Amniotic stem cell (primary cell): ENCODE measurements at places on chromosomes 7 and 10.

DNA sequence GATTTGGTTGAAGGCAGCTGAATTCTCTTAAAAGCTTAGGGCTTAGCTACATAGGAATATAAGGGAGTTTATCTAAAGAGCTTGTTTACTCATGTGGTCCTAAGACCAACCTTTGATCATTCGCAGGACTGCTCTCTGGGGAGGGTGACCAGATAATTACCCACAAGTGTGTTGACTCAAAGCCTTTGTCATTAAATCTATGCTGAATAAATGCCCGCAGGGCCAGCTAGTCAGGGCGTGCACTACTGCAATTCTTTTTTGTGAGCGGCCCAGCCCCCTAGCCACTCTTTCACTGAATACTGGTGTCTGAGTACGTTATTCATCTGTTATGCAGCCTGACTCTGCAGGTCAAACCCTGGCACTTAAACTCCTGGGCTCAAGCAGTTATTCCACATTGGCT lies 69.6 kb downstream of the AKAP9 start:
- no peak for DNase-seq

DNA sequence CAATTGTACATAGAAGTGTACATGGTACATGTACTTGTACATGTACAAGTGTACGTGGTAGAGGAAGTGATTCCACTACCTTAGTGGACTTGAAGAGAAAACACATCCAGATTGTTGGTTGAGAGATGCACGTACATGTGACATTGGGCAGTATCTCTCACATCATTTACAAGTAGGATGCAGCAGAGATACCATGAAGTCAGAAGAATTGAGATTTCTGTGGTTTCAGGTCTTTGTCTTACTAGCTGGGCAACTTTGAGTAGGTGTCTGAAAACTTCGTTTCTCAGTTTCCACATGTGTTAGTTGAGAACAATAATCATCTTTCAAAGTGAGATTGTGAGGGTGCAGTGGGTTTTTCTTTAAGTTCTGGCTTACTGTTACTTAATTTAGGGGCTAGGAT lies 21.5 kb downstream of the CLDN12 start:
- no peak for DNase-seq

DNA sequence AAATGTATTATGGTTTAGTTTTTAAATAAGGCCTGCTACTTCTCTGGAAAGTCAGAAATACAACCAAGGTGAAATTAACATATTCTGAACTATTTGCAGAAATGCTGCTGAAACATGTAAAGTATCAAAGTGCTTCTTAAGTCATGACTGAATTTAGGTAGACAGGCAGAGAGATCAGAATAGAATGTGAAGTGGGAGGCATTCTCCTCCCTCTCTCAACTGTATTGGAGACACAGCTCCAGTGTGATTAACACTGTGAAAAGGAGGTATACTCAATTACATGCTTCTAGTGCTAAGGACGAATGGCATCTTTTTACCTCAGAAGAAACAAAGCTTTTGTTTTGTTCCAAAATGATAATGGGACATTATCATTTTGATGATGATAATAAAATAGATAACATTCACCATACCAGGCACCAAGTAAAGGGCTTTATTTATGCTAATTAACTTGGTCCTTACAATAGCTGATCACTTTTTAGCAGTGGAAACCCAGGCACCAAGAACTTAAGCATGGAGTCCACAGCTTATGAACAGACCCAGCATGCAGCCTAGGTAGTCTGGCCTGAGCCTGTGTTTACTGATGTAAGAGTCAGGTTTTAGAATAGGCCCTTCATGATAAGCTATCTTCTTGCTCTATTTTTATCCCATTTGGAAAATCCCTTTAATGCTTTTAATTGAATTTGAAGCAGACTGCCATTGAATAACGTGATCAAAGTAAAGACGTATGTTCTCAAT lies 26.0 kb downstream of the PPP1R9A start:
- DNase-seq = no peak

DNA sequence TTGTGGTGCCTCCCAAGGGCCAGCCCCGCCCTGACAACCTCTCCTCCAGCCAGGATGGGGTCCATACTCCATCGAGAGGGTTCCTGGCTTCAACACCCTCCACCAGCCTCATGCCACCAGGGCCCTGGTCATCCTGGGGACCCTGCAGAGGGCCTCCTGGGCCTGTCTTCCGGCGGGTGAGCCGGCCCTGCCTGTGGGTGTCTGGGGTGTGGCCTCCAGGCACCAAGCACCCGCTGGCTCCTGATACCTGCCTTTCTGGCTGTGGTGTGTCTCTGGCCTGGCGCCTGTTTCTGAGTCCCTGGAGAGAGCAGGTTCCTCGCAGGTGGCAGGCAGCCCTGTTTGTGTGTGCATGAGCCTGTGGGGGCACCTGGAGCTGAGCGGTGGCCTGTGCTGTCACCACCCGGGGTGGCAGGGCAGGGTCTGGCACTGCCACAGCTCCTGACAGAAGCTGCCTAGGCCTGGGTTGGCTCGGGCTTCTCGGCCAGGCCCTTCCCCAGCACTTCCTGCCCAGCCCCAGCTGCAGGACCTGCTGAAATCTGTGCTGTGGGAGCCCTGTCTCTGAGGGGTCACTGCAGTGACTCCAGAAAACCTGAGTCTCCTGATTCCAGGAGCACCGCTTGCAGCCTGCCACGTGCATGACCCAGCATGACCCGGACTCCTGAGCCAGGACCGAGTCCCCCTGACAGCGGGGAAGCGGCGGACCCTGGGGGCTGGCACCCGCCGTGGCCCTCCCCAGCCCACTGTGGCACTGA lies 18.4 kb downstream of the ADAM8 start:
- DNase-seq = no peak

DNA sequence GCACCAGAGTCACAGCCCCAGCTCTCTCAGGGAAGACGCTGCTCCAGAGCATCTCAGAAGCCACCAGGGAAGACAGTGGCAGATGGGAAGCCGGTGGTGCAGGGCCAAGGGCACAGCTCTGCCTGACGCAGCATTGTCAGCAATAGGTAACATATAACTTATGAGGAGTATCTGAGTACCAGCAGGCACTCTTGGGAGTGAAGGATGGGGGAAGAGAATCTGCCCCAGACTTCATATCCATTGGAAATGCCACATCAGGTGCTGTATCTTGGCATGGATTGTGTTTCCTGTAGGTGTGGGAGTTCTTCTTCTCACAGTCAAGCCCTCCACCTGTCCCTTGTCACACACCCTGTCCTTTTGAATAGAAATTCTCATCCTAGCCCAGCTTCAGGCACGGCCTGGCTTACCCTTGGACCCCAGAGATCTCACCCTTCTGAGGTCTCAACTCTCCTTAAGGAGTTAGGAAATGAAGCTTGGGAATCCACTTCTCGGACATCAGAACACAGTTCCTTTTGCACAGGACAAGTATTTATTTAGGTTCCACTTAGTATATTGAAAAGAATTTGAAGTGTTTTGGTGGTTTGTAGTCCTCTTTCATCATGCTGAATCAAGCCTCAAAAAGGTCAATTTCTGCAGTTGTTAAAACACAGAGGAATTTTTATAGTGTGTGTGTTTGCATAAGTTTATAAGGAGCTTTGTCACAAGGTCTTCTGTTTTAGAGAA lies 9.9 kb downstream of the EPDR1 start:
- no peak for DNase-seq

- DNase-seq = no peak
Observed at GRCh38 chr7:72028267-72028666, 383.9 kb downstream of the CALN1 start.

DNA sequence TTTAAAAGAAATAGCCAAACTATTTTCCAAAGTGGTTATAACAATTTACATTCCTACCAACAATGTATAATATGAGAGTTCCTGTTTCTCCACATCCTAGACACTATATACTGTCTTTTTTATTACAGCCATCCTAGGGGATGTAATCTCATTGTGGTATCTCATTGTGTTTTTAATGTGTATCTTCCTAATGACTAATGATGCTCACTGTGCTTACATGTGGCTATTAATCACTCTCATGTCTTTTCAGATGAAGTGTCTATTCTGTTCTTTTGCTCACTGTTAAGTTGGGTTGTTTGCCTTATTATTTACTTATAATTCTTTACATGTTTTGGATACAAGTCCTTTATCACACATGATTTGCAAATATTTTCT lies 71.8 kb downstream of the ZNF438 start:
- no peak for DNase-seq

DNA sequence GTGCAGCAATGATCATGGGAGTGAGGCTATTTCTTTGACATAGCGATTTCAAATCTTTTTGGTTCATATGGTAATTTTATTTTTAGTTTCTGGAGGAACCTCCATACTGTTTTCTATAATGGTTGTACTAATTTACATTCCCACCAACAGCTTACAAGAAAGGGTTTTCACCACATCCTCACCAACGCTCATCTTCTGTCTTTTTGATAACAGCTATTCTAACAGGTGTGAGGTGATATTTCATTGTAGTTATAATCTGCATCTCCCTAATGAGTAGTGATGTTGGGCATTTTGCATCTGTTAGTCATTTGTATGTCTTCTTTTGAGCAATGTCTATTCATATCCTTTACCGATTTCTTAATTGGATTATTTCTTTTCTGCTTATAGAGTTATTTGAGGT lies 75.0 kb upstream of the FHIP2A start:
- no peak for DNase-seq

DNA sequence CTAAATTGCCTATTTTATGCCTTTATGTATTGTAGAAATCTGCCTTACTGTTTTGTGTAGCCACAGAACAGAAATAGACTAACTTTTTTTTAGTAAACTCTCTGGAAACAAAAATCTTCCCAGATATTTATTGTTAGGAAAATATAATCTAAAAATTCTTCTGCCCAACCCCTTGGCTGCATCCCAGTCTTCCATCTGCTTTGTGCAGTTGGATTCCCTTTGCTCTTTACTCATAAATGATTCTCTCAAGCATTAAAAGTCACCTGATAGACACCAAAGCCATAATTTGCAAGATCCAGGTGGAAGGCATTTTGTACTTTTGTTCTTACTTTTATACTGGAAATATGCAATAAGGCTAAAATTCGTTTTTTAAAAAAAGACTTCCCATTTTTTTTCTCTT lies 6.1 kb upstream of the CAV2 start:
- no peak for DNase-seq

GRCh38 chr10:47336387-47337134 lies 11.6 kb upstream of the RBP3 start:
- no peak for DNase-seq

- DNase-seq = no peak
Observed at GRCh38 chr10:101346177-101346576, 7.8 kb upstream of the BTRC start.

GRCh38 chr7:17854261-17855047 lies 85.8 kb downstream of the SNX13 start:
- DNase-seq = no peak

DNA sequence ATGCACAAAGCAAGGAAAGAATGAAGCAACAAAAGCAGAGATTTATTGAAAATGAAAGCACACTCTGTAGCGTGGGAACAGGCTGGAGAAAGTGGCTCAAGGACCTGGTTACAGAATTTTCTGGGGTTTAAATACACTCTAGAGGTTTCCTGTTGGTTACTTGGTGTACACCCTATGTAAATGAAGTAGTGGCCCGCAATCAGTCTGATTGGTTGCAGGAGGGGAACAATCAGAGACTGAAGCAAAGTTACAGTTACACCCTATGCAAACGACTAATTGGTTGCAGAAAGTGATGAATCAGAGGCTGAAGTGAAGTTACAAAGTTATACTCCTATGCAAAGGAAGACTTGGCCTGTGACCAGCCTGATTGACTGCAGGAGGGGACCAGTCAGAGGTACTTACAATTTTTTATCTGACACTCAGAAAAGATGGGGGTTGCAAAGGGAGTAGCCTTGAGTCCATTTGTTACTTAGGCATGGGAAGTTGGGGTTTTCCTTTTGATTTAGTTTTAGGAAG lies 3.6 kb upstream of the MTPN start:
- peak; percentile 71 for DNase-seq

GRCh38 chr10:59517996-59518395 lies 155.6 kb upstream of the FAM13C start:
- DNase-seq = no peak

DNA sequence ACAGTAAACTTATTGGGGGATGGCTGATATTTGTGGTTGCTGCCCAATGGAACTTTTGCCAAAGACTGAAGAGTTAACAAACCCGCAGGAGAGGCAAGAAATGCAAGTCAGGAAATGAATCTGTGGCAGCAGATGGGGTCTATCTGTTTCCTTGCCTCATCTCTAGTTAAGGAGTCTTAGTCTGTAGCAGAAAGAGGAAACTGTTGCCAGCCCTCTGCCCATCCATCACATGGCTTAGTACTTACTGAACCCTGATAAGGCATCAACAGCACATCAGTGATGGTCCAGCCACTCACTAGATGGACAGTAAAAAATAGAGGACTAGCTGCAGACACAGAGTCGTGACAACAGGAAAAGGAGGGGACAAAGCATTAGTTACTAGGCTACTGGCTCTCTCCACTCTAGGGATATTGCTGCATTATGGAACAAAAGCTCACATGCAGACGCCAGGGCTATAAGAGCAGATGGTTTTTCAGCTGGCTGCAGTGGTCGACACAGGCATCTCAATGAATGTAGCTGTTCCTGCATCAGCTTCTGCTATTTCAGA lies 614.7 kb downstream of the PARD3 start:
- no peak for DNase-seq

- DNase-seq = no peak
Observed at GRCh38 chr10:83289373-83289772, 849.9 kb upstream of the GHITM start.

DNA sequence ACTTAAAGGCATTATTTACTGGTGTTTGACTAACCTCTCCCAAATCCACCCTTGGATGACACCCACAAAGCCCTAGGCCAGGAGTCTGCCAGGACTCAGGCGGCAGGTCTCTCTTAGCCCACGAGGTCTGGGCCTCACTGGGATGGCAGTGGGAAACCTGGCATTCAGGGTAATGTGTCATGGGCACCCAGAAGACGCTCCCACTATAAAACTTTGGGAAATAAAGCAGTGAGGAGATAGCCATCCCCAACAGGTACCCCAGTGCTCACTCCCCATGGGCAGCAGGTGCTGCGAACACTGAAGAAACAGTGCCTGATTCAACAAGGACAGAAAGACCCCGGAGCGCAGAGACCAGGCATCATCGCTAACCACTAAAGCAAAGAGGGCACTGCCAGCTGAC lies 14.4 kb upstream of the PTPRN2 start:
- no peak for DNase-seq

GRCh38 chr10:88070080-88070880 lies 206.9 kb downstream of the PTEN start:
- no peak for DNase-seq

DNA sequence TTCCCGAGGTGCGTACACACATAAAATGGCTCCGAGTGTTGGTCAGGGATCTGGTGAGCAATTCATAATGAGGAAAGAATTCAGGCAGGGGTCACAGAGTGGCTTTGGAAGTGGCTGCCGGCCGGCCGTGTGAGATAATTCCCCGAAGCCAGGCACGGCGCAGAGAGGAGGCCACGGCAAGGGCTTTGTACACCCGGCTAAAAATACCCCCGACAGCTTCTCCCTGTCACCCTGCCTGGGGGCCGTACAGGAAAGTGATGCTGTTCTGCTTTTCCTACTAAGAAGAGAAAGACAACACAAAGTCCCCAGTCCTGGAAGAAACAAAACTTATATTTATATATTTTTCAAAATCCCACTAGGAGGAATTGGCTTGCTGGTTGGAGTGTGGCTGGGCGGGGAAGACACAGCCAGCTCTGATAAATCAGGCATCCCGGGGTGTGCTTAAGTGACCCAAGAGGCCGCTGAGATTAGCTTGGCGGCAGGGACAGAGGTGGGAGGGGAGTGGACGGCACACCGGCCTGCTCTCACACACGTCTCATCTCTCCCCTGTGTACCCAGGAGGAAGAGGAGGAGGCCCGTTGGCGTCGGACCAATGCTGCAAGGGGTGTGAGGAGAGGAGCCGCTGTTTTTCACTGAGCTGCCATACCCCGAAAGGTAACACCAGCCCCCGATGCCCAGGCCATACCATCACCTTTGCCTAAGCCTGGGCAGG lies 70.5 kb downstream of the ZMIZ1 start:
- peak; percentile 87 for DNase-seq

GRCh38 chr10:34664706-34665105 lies 150.4 kb downstream of the PARD3 start:
- no peak for DNase-seq
